Stimulated activated CD8-positive, alpha-beta memory T cell treated with anti-CD3 and anti-CD28 coated beads, Interleukin-2, amount 100 ng/mL, for 1 hour (primary cell): ENCODE measurements at places on chromosomes 4 and X.

GRCh38 chr4:9970399-9971011 lies 50.8 kb downstream of the SLC2A9 start:
- DNase-seq, result no peak

DNA sequence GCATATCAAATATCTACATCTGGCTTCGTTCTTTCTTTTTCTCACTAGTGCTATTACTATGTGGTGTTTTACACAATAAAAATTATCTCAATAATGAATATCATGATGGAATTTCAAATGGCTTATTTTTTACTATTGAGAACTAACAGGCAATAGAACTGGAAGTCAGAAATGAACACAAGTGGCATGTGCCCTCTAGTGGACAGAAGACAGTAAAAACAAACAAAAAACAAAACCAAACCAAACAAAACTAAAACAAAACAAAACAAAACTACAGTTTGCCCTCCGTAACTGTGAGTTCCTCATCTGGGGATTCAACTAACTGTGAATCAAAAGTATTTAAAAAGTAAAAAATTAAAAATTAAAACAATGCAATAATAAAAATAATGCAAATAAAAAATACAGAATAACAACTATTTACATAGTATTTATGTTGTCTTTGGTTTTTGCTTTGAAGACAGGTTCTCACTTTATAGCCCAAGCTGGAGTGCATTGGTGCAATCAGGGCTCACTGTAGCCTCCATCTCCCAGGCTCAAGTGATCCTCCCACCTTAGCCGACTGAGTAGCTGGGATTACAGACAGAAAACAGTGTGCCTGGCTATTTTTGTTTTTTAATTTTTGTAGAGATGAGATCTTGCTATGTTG lies 195.6 kb upstream of the TACR3 start:
- DNase-seq, result no peak

DNA sequence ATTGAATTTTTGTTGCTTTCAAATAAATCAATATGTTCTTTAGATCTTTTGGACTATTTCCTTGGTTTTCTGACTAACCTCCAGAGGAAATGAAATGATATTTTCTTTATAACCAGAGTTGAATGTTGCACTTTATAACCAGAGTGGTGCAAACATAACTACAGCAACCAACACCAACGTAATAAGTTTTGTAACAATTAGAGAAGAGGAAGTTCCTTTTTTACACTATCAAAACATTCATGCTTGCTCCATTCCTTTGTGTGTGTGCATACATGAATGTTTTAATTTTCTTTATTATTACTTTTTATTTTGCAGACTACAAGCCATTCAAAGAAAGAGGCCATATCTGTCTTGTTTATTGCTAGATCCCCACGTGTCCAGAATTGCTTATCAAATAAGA lies 193.0 kb upstream of the PPP3CA start:
- DNase-seq, result no peak

- DNase-seq, result no peak
Measured at GRCh38 chr4:142419712-142420111, 426.4 kb downstream of the INPP4B start.
